ENCODE measurements at places on chromosomes 7 and 10.

GRCh38 chr7:682810-683209 lies 43.7 kb upstream of the DNAAF5 start:
- no peak for DNase-seq

- no peak for DNase-seq
These were observed 7.9 kb downstream of the STMP1 start for GRCh38 chr7:135670179-135670578.

DNA sequence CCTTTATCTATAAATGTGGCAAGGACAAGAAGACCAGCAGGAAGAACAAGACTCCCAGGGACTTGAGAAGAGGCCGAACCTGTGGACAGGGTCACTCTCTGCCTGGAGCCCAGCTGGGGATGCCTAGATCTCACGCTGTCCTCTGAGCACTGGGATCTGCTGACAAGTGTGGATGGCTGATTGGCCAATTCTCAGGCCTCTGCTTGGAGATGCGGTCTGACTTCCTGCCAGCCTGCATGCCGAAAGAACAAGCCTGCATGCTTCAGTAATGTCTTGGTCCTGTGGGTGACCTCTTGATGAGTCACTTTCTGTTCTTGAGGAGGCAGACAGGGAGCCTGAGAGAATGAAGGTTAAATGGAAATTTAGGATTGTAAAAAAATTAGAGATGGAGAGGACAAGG lies 84.7 kb downstream of the TMEM178B start:
- DNase-seq: no peak

DNA sequence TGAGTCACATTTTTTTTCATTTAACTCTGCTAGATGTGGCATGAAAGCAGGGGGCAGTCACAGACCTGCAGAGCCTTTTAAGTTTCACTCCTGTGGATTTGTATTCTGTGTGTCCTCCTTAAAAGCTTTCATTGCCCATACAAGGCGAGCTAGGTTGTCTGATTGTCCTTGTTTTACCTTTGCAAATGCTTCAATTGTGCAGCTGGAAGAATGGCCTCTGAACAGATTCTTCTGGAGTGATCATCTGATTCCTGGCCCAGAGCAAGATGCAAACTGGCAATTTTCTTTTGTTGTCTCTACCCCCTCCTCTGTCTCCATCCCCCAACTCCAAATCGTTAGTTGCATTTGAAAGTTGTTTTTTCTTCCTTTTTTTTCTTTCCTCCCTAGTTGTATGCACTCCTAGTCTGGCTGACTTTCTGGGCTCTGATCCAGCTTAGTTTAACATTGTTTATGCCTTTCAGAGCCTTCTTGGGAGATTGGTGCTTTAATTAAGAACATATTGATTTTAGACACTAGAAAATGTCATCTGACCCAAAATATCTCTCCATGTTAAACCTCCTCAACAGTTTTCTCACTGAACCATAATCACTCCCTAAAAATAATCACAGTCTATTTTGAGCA lies 150.2 kb downstream of the REEP3 start:
- DNase-seq: no peak

- DNase-seq: no peak
These were observed 140.7 kb upstream of the AGK start for GRCh38 chr7:141410353-141411000.

DNA sequence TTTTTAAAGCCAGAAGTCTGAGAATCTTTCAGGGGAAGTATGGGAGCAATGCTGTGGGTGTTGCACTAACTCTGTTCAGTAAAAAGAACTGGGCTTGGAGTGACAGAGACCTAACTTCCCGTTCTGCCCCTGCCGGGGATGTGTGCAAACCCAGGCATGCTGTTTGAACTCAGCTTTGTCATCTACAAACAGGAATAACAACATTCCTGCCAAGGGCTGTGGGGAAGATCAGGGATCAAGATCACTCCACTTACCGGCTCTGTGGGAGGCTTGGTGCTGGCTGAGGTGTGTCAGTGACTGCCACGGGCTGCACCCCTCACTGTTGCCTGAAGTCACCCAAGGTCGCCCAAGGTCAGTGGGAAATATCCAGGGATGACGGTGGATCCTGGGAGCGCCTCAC lies 23.1 kb upstream of the DRGX start:
- no peak for DNase-seq

DNA sequence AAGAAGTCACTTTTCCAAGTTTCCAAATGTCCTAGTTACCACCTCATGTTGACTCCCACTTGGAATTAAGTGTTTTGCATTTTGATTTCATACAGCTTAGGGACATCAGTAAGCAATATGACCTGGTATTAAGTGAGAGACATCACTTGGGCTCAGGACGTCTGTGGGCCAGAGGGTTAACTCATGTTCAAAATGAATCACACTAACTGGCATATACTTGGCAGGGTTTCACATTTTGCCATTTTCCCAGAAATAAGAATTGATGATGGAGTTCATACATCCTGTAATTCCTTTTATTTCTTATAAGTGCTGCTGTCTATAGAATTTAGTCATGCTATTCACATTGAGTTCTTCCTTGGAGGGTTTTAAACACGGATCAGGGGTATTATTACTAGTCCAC lies 516.5 kb downstream of the PHTF2 start:
- no peak for DNase-seq

- no peak for DNase-seq
These were observed 88.3 kb downstream of the PTPRZ1 start for GRCh38 chr7:121961089-121961867.

GRCh38 chr10:90432866-90433265 lies 425.0 kb downstream of the HTR7 start:
- no peak for DNase-seq

GRCh38 chr10:33509231-33509831 lies 174.9 kb upstream of the NRP1 start:
- no peak for DNase-seq

- DNase-seq: peak; percentile 62
These were observed 83.9 kb downstream of the JAZF1 start for GRCh38 chr7:28096713-28097112.

GRCh38 chr10:47415520-47416304 lies 31.6 kb upstream of the ZNF488 start:
- DNase-seq: no peak

DNA sequence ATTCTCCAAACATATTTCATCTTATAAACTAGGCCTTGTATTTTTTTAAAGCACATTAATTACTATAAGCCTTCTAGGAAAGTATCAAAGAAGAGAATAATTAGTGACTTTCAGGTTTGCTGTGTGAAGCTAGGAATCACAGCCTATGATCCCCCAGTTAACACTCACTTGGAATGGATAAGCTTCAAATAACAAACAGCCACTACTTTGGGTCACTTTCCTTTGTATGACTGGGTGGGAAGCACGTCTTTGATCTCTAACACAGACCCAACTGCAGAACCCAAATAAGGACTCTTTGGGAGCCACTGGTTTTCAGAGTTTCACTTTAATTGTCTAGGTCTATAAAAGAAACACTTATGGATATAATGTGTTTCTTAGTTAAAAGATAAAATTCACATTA lies 769.3 kb downstream of the MAGI2 start:
- no peak for DNase-seq

DNA sequence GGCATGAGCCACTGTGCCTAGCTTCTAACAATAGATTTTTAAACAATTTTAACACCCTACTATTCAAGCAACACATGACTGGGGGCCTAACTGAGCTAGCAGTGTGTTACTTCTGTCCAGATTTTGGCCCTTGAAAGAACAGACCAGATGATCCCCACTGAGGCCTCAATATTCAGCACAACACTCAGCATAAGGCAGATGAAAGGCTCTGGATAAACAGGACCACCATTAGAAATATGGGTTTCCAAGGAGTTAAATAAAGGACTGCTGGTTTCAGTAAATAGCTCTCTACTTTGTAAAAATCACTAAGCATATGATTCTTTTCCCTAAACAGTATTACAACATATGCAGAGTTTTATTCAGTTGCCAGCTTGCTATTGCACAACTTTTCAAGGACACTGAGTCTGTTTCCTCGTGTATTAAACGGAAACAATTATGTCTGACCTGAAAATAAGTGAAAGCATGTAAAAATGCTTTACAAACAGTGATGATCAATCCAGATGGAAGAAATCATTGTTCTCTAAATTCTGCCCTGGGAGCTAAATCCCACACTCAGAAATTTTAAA lies 23.8 kb upstream of the FZD1 start:
- no peak for DNase-seq

GRCh38 chr10:33618196-33618595 lies 283.7 kb upstream of the NRP1 start:
- DNase-seq: no peak

GRCh38 chr10:71975087-71975870 lies 11.1 kb downstream of the CHST3 start:
- no peak for DNase-seq

- DNase-seq: no peak
These were observed 285.9 kb downstream of the CELF2 start for GRCh38 chr10:11303361-11304170.

- DNase-seq: no peak
These were observed 219.9 kb downstream of the SUGCT start for GRCh38 chr7:40354711-40355110.

DNA sequence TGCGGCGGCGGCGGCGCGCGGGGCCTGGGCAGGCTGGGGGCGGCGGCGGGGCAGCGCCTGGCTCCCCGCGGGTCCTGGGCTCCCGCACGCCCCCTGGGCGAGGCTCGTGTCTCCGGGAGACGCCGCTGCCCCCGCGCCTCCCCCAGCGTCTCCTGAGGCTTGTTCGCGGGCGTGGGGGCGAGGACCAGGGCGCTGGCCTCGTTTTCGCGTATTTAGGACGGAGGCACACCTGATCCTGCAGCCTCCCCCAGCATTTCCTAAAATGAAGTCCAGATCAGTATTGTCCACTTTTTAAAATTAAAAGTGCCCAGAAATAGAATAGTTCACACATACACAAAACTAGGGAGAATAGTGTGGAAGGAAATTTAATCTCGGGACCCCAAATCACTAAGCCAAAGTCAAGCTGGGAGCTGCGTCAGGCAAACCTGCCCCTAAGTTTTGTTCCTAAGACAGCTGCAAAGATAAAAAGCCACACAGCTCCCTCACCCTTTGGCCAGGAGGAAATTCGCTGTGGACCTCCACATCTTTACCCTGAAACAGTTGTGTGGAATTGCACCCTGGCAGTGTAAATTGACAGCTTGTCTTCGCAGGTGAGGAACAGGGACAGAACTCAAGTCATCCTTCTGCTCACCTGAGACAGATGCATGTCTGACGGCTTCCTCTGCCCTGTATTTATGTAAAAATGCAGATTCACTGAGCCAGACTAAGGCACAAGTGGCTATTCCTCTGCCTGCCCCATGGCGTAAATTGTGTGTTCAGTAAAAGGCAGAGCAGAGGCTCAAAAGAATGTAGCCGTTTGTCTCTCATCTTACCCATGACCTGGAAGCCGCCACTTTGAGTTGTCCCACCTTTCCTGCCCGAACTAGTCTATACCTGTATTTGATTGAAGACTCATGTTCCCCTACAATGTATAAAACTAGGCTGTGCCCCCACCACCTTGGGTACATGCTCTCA lies 740 bp downstream of the GALNT11 start:
- DNase-seq: no peak

All from SK-N-DZ (cell line).